ENCODE measurements at places on chromosomes 3 and 15. TPM values are rescaled to one million over a fixed set of nuclear protein-coding genes. Genes with fewer than 3 reads are reported as not detected.

Gene UBAP1L
- 1.5 TPM for total RNA-seq

Gene CHST14
- 15.9 TPM for total RNA-seq

Gene SST
- total RNA-seq = not detected

Gene DPPA2
- not detected for total RNA-seq

Gene STRIT1
- total RNA-seq = not detected

Gene CRELD1
- 16.0 TPM for total RNA-seq

Gene TOPBP1
- total RNA-seq = 39.4 TPM

Gene DOCK3
- total RNA-seq = 0.29 TPM

Gene DET1
- total RNA-seq = 8.1 TPM

Gene CCR3
- total RNA-seq = 0.33 TPM

Gene GOLGA8G
- total RNA-seq = not detected

Gene GAP43
- 0.33 TPM for total RNA-seq

Gene PRR20G
- not detected for total RNA-seq

Gene SPATA16
- not detected for total RNA-seq

Gene PSTPIP1
- total RNA-seq = 0.17 TPM

Gene BCL2A1
- 6.5 TPM for total RNA-seq

Gene MAP2K1
- total RNA-seq = 25.9 TPM

Gene IL17RE
- total RNA-seq = 1.5 TPM

Gene LDHAL6B
- total RNA-seq = not detected

Gene STAB1
- total RNA-seq = 1.6 TPM

Gene TRIM42
- not detected for total RNA-seq

Gene LIPH
- total RNA-seq = not detected

Gene CELF6
- 0.15 TPM for total RNA-seq

Gene KBTBD12
- total RNA-seq = not detected

Gene RGMA
- total RNA-seq = 5.4 TPM

All from smooth muscle cell of trachea (primary cell).